ENCODE measurements at places on chromosomes 7 and 10.

DNA sequence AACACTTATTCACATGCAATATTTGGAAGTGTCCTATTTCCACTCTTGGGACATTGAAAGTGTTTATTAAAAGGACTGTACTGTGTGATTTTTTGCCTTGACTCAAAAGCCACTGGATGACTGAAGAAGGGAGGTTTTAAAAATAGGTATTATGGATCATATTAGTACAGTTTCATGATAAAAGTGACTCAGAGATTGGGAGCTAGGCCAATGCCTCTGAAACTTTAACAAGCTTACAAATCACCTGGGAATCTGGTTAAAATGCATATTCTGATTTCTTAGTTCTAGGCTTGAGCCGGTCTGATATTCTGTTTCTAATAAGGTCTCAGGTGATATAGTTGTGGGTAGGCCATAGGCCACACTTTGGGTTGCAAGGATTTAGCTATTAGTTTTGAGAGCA is 191.2 kb downstream of the PLXDC2 start:
- DNase-seq: no peak

GRCh38 chr10:127197154-127197432 is 702 bp upstream of the INSYN2A start:
- DNase-seq: no peak

- DNase-seq: no peak
These were observed 56.7 kb downstream of the DLG5 start for GRCh38 chr10:77869626-77870420.

DNA sequence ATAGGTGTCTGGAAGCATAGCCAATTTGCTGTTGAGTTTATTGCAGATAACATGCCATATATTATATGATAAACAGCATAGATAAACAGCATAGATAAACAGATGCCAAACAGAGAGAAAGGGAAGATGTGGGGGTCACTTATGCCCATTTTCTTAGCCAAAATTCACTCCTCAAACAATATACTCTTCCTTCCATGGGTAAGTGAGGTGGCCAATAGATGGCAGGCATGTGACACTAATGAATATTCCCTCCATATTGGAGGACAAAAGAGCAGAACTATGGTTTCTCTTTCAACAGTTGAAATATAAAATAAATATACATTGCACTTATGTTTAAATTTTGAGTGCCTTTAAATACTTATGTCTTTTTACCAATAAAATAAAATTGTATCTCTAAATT is 1212.8 kb downstream of the REEP3 start:
- peak; percentile 19 for DNase-seq

DNA sequence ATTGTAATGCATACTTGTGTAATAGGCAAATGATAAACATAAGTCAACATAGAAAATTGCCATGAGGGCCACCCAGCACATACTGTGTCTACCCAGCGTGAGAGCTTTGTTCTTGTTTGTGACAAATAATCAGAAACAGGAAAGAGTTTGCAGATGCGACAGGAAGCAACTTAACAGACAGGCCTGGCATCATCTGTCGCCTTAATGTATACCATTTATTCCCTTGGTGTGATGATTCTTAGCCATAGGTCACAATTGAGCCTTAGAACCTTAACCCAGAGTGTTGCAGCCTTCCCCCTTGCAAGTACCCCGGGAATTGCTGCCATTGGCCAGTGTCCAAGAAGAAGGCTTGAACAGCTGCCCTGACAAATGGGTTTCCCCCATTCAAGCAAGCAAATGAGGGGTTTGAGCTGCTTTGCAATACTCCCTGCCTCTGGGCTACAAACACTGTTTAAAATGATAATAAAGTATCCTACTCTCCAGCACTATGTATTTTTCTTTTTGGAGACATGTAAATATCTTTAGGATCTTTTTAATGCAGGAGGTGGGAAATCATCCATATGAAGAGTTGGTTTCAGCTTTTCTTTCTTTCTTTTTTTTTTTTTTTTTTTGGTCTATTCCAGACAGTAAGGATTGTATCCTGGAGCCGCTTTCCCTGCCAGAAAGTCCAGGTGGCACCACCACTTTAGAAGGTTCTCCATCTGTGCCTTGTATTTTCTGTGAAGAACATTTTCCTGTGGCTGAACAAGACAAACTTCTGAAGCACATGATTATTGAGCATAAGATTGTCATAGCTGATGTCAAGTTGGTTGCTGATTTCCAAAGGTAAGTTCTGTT is 80.0 kb downstream of the ZNF277 start:
- no peak for DNase-seq

- no peak for DNase-seq
These were observed 116.9 kb downstream of the EVX1 start for GRCh38 chr7:27359181-27360125.

DNA sequence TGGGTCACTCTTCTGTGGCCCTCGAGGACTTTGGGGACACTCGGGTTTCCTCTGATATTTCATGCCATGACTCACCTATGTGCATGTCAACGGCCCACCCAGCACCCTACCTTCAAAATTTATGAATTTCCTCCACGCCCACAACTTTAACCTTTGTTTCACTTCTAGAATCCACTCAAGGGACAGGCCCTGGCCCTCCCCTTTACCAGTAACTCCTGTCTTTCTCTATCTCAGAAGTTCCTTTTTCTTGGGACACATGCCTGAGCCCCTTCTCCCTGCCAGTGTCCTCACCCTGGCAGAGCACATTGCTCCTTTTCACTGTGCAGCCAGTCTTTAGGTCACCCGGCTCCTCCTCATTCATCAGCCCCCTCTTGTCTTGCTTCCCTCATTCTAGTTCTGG is 282.5 kb upstream of the KLF6 start:
- no peak for DNase-seq

- no peak for DNase-seq
These were observed 71.3 kb downstream of the CAMK1D start for GRCh38 chr10:12420530-12421120.

- no peak for DNase-seq
These were observed 574.6 kb upstream of the GALNT17 start for GRCh38 chr7:70557338-70557737.

DNA sequence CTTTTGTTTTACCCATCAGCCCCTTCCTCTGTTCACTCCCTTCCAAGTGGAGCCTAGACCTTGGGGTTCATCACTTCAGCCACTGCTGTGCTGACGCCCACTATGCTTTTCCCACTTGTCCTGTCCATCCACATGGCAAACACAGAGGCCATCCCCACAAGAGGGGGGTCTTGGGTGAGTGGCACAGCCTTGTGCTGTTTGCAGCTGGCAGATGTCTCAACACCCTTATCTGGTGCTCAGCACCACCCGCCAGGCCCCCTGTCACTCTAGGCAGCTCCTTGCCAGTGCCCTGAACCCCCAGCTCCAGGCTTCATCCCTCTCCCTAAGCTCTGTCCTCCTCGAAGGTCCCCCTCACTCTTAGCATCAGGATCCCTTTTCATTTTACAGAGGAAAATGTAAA is 13.1 kb downstream of the BLVRA start:
- no peak for DNase-seq

DNA sequence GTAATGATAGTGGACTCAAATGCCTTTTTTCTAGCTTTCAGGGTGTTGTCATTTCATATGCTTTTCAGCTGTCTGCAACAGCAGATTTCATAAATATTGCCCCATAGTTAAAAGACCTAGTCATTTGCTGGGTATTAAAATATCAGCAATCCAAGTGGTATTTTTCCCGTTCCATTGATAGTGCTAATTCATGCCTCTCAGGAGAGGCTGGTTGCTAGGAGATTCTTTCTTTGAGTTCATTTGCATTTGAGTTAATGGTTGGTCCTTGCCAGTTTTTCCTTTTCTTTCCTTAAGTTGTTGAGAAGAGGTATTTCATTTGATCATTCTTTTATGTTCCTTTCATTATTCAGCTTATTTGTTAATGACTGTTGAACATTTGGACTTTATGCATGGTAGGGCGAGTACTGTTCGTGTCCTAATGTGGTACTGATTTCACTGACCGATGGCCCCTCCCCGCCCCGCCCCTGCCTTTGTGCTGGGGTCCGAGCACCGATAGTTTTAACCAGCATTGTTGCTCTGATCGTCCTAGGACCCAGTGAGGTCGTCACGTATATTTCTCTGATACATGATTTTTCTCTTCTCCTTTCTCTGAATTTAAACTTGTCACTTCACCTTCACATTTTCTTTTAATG is 128.6 kb downstream of the CCNY start:
- no peak for DNase-seq

- DNase-seq: peak; percentile 19
These were observed 5.2 kb downstream of the IDI2 start for GRCh38 chr10:1020460-1020859.

- DNase-seq: no peak
These were observed 263.4 kb downstream of the INHBA start for GRCh38 chr7:41439515-41439879.

DNA sequence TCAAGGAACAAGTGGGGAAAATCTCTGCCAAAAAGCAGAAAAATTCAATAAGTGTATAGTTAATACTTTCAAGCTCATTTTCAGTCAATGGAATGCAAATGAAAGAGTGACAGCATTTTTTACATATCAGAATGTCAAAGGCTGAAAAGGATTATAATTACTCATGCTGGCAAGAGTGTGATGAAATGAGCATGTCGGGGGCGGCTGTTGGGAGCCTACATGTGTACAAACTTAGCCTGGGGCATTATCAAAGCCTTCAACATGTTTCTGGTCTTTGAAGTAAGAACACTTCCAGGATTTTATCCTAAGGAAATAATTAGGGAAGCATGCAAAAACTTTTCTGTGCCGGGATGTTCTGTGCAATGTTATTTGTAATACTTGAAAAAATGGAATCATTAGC is 221.7 kb upstream of the LYZL1 start:
- DNase-seq: no peak

GRCh38 chr10:69558559-69558958 is 14.7 kb downstream of the NEUROG3 start:
- DNase-seq: no peak

- DNase-seq: no peak
These were observed 32.9 kb upstream of the JCAD start for GRCh38 chr10:30092151-30092790.

GRCh38 chr10:67723601-67724000 is 27.6 kb upstream of the CTNNA3 start:
- no peak for DNase-seq

DNA sequence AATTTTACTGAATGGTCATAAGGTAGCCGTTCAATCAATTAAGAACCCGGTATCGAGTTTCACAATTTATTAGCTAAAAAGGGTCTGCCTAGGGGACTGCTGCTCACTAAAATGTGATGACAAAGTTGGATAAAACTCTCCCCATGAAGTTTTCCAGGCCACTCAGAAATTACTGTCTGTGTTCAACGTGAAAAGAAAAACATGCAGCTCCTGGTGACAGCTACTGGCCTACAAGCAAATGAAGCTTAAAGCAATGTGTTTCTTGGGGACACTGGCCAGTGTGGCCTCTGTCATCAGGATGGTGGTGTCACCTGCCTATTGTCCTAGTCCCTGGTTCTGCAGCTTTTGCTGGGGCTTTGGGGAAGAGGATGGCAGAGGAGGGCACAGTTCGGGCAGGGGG is 222.6 kb downstream of the WDR11 start:
- DNase-seq: no peak

DNA sequence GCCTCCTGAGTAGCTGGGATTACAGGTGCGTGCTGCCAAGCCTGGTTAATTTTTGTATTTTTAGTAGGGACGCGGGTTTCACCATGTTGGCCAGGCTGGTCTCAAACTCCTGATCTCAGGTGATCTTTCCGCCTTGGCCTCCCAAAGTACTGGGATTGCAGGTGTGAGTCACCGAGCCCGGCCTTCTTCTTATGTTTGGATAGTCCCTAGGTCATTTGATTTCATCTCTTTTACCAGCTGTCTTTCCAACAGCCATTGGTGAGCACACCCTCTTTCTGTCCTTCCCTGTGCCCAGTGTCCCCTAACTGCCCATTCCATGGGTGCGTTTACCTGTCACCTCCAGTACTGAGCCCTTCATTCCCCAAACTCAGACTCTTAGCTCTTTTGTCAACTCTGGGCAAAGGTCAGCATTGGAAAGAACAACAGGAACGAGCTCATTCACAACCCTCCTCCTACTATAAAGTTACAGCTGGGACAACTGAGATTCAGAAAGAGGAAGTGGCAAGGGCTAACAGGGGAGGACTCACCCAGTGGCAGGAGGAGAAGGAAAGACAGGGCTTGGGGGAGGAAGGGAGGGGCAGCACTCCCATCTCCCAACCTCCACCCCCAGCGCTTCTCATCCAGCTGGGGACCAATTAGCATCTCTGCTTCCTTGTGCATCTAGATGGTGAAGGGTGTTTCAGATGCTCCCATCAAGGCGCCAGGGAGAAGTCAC is 5.6 kb downstream of the SSC4D start:
- peak; percentile 27 for DNase-seq

DNA sequence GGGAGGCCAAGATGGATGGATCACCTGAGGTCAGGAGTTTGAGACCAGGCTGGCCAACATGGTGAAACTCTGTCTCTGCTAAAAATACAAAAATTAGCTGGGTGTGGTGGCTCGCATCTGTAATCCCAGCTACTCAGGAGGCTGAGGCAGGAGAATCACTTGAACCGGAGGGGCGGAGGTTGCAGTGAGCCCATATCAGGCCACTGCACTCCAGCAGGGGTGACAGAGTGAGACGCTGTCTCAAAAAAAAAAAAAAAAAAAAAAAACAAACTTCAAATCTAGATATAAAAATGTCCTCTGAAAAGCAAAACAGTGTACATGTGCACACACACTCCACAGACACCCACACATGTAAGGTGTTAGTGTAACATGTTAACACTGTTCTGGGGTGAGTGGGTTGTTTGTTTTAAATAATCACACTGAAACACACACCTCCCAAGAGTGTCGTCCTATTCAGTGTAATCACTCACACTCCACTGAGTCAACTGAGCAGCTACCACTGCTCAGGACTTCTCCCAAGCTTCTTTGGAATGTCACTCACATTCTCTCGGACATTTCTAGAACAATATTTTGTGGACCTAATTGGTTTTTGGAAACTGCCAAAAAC is 12.8 kb upstream of the RGS10 start:
- DNase-seq: no peak

- DNase-seq: peak; percentile 70
These were observed 679.2 kb downstream of the SDK1 start for GRCh38 chr7:3980300-3980643.

- DNase-seq: no peak
These were observed 29.2 kb upstream of the PROSER2 start for GRCh38 chr10:11793762-11794479.

GRCh38 chr7:111401516-111401915 is 160.8 kb downstream of the IMMP2L start:
- no peak for DNase-seq

DNA sequence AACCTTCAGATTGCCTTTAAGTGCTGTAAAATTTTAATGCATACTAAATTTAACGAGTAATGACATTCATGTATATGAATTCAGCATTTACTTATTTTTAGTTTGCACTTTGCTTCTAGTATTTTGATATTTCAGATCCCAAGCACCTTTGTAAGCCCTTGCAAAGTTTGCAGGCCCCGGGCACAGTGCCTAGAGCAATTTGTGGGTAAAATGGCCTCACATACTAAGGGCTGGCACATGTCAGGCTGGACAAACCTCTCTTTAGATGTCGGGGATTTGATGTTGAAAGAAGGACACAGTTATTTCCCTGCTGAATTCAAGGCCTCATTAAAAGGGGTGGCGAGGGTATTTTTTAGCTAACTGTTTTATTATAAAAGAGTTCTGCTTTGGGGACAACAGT is 270.3 kb upstream of the HABP2 start:
- no peak for DNase-seq

All from H7 (cell line).